ENCODE measurements at places on chromosomes 5 and 9. TPM values are rescaled to one million over a fixed set of nuclear protein-coding genes. Genes with fewer than 3 reads are reported as not detected.
A peak's percentile ranks its signal among the peaks of the same experiment; 100 is the strongest.

ANKRD18B gene
- total RNA-seq, result 0.41 TPM

DNA sequence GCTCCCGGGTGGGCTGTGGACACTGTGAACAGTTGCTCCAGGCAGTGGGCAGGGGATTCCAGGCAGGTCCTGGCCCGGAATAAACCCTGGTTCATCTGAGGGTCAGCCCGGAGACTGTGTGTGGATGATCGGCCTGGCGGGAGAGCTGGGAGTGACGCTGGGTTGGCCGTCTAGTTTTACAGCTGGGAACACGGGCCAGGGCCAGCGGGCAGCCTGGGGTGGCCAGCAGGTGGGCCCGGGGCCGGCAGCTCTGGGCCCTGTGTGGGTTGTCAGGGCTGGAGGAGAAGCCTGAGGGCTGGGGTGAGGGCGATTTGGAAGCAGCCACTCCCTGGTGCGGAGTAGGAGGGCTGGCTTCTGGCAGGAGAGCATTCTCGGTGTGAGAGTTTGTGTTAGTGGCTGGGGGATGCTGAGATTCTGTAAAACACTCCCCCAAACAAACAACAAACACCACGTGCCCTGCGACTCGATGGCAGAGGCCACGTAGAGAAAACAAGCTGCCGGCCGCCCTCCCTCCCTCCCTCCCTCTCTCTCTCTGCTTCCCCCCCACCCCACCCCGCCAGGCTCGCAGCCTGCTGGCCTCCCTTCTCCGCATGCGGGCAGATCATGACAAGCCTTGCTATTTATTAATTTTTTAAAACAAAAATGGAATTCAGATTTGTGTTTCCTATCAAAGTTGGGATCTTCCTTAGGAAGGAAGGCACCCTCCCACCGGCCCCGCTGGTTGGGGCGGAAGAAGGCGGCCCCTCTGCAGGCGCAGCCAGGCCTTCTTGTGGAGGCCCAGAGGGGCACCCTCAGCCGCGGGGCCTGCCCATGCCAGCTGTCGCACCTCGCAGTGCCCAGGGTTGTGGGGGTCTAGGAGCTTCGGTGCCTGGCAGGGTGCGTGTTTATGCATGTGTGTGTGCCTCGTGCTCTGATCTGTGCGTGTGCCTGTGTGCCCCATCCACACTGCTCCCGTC lies 49.5 kb downstream of the RXRA start:
- DNase-seq, result no peak
- H3K4me3 ChIP-seq, result no peak overlapping the region
- H3K27ac ChIP-seq, result peak overlapping the region; percentile 70
- H3K27me3 ChIP-seq, result peaks cover 10% of the 10 kb centered on the region

GRCh38 chr5:116068028-116068632 lies 16.7 kb upstream of the COMMD10 start:
- no peak overlapping the region for H3K27ac ChIP-seq
- peaks cover 8% of the 10 kb centered on the region for H3K4me1 ChIP-seq
- no peak overlapping the region for H3K4me3 ChIP-seq
- H3K36me3 ChIP-seq, result no peaks in the 10 kb centered on the region
- peak; percentile 20 for DNase-seq
- no peaks in the 10 kb centered on the region for H3K27me3 ChIP-seq

DNA sequence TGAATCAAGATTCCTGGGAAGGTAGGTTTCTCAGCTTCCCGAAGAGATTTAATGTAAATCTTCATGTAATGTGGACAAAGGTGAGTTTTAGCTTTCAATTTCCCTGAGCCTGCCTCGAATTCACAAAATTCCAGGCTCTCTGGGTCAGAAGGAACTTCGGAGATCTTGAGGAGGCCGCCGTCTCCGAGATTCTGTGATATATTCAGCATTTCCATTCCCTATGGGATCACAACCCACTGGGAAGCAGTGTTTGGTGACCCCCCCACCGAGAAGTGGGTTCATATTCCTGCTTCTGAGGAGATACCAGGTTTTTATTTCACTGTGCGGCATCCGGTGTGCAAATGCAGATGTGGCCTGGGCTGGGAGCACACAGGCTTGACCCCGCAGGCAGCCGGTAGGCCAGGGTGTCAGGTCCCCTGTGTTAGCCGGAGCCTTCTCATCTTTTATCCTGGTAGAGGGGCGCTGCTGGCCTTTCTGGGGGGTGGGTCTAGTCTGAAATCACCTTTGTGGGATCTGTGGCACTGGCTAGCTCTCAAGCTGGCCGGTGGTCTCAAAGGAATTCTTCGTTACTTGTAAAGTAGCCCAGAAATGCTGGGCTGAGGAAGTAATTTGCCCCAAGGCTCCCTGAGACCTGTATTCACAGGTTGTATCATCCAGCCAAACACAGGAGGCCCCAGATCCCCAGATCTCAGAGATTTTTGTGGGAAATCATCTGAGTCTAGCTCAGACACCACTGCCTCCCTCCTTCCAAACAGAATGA lies 1.4 kb downstream of the PLEKHG4B start:
- H3K36me3 ChIP-seq, result no peaks in the 10 kb centered on the region
- H3K27me3 ChIP-seq, result peaks cover 3% of the 10 kb centered on the region
- no peak overlapping the region for H3K4me3 ChIP-seq
- H3K27ac ChIP-seq, result no peak overlapping the region

- no peaks in the 10 kb centered on the region for H3K4me1 ChIP-seq
- peaks cover 6% of the 10 kb centered on the region for H3K36me3 ChIP-seq
- DNase-seq, result no peak
- peaks cover 12% of the 10 kb centered on the region for H3K27me3 ChIP-seq
Observed at GRCh38 chr9:137379761-137380161, 43.2 kb downstream of the EXD3 start.

- peak overlapping the region; percentile 23 for H3K4me3 ChIP-seq
- peaks cover 7% of the 10 kb centered on the region for H3K36me3 ChIP-seq
- no peak for DNase-seq
- peaks cover 2% of the 10 kb centered on the region for H3K27me3 ChIP-seq
Observed at GRCh38 chr5:38892363-38892762, 46.6 kb downstream of the OSMR start.

DNA sequence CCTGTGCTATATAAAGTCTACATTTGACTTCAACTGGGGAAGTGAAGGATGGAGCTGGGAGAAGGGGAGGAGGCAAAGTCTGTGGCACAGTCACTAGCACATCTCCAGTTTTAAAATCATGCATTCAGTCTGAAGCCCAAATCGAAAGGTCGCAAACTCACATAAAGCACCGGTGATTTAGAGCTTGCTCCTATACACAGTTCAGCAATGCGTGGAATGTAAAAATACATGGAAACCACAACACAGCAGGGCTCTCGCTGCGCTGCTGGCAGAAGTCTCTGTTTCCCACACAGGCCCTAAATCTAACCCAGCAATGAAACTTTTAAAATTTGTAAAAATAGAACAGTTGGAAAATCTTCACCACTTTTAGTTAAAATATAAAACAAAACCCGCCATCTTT lies 68.2 kb downstream of the EBF1 start:
- no peak overlapping the region for H3K4me3 ChIP-seq
- DNase-seq, result no peak
- peaks cover 3% of the 10 kb centered on the region for H3K27me3 ChIP-seq
- H3K36me3 ChIP-seq, result peaks cover 4% of the 10 kb centered on the region

DNA sequence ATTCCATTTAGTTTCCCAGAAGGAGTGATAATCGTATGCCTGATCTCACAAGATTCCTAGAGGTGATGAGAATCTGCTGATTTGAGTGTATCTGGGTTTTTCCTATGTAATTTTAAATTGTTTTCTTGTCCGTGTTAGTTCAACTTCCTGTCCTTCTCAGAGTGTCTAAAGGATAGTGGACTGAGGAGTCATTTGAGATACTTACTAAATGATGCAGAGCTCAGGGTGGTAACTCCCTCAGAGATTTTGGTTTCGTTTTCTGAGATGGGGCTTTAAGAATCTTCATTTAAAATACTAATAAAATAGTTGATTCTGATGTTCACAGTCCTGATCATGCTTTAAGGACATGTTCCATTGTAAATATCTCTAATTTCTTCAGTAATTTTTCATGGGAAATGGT lies 30.3 kb downstream of the MELK start:
- no peak for DNase-seq
- H3K4me1 ChIP-seq, result no peaks in the 10 kb centered on the region
- H3K36me3 ChIP-seq, result no peaks in the 10 kb centered on the region
- no peak overlapping the region for H3K27ac ChIP-seq
- H3K27me3 ChIP-seq, result no peaks in the 10 kb centered on the region

DNA sequence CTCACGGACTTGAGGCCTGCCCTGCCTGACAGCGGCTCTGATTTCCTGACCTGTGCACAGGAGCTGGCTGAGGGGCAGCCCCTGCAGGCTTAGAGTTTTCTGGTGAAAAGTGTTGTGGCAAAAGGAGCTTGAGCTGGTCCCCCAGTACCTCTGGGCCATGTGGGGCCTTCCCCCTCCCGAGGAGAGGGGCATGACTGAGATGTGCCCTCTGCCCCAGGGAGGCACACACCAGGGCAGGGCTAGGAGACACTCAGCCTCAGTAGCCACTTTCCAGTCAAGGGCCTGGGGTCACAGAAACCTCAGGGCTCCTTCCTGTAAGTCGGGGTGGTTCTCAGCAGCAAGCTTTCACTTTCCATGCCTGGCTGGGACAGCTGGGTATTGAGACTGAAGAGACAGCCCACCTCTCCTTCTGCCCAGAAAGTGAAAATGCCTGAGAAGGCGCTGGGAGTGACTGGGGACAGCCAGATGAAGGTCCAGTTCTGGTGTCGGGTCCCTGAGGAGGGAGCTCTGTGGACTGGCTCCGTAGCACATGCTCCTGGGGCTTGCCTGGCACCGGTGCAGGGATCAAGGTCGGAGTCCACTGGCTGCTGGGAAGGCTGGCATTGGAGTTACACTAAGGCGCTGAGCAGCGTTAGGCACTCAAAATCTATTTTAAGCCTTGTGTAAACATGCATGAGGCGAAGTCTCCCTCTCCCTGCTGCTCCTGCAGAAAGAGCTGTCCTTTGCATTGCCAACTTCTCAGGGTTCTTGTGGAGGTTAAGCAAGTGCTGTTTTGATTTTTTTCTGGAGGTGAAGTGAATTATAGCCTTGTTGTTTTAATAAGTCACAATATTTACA lies 394.9 kb downstream of the GADD45G start:
- H3K27me3 ChIP-seq, result peaks cover 6% of the 10 kb centered on the region
- no peak for DNase-seq
- peaks cover 15% of the 10 kb centered on the region for H3K4me1 ChIP-seq
- no peak overlapping the region for H3K27ac ChIP-seq

All from endothelial cell (in vitro differentiated cells).